OCI-M1 (cell line): ENCODE measurements at places on chromosomes 12 and 14.

GRCh38 chr14:95458459-95458858, 58.0 kb downstream of the SYNE3 start:
- no peak for DNase-seq

- peak; percentile 81 for DNase-seq
These were observed 2.0 kb downstream of the SP1 start for GRCh38 chr12:53381731-53382630.

GRCh38 chr14:75427482-75428229, at the start of gene JDP2:
JDP2 (plus strand) TSS chr14:75428022; CDS start chr14:75437921, 9,899 bp downstream.
- DNase-seq = peak; percentile 79

DNA sequence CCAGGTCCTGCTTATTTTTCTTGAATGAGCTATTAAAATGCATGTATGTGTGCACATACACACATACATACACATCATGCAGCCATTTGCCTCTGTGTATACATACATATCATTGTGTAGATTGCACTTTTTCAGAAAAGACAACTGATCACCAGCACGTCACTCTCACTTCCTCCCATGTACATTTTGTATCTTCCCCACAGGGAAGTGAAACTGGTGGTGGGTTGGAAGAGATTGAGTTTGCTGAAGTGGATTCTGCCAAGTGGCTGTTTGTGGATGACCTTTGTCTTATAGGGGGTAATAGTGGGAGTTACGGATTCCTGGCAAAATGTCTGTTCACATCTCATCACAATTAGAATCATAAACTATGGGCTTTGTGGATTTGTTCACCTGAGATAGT, 448.6 kb downstream of the RAD51B start:
- no peak for DNase-seq

- no peak for DNase-seq
These were observed 184.3 kb downstream of the CCDC91 start for GRCh38 chr12:28374556-28374955.

DNA sequence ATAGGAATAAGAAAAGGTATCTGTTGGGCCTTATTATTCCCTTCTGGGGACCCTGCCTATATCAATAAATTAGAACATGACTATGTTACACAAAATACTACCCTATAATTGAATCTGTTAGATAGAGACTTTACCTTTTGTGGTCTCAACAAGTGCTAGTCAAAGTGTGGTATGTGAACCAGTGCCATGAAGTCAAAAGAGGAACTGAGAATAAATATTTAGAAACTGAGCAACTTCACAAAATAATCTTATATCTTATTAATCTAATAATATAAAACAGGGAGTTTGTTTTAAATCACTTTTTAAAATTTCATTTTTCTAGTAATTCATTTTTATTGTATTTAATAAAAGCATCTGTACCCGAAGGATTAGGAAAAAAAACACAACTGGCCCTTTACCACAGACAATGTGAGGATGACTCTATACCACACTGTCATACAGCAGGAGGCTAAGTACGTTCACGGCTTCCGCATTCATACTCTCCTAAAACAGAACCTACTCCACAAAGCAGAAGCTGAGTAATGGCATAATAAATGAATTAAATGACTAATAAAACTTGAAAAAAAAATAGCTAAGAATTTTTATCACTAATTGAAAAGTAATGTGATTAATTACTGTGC, 42.1 kb downstream of the SEC23A start:
- no peak for DNase-seq

DNA sequence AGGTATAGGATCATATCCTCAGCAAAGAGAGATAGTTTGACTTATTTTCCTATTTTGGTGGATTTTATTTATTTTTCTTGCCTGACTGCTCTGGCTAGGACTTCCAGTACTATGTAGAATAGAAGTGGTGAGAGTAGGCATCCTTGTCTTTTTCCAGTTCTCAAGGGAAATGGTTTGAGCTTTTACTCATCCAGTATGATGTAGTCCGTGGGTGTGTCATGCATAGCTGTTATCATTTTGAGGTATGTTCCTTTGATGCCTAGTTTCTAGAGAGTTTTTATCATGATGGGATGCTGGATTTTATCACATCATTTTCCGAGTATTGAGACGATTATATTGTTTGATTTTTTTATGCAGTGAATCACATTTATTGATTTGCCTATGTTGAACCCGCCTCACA, 97.2 kb downstream of the MGAT4C start:
- no peak for DNase-seq

DNA sequence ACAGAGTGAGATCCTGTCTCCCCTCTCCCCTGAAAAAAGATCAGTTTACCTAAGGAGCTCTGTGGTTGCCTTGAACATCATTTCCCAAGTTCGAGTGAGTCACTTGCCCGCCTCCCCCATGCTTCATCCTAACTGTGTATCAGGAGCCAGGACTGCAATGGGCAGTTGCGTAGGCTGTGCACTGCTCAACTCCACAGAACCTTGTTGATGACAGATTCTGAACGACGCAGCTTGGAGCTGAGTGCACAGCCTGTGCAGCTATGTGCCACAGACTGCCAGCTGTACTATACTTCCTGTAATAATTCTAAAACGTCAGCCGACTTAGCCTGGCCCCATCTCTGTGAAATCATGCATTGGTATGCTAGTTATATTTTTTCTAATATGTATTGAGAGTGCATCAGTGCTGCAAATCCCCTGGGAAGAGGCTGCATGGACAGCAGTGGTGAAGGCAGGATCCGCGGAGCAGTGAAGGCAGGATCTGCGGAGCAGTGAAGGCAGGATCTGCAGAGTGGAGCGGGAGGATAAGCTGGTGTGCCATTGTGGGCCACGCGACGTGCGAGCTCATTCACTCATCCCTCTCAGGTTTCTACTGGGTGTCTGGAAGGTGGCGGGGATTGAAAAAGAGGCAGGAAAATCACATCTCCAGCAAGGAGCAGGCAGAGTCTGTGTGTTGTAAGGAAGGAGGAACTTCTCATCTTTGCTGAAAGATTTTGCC, 80.8 kb downstream of the GALNT9 start:
- no peak for DNase-seq

DNA sequence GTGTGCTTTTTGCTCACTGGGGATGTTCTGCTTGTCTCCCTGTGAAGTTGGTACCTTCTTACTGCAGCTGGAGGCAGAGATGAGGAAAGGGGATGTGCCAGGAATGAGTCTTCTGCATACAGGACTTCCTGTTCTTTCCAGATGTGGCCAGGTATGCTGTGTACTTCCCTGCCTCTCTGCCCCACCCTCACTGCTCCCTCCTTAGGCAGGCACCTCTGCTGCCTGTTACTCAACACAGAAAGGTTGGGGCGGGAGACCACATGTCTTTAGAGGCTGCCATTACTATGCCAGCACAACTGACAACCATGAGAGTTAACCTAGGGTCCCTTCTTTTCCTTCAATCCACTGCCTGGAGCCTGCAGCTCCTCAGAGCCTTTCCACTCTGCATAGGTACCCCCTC, 2.0 kb upstream of the OAS3 start:
- no peak for DNase-seq

DNA sequence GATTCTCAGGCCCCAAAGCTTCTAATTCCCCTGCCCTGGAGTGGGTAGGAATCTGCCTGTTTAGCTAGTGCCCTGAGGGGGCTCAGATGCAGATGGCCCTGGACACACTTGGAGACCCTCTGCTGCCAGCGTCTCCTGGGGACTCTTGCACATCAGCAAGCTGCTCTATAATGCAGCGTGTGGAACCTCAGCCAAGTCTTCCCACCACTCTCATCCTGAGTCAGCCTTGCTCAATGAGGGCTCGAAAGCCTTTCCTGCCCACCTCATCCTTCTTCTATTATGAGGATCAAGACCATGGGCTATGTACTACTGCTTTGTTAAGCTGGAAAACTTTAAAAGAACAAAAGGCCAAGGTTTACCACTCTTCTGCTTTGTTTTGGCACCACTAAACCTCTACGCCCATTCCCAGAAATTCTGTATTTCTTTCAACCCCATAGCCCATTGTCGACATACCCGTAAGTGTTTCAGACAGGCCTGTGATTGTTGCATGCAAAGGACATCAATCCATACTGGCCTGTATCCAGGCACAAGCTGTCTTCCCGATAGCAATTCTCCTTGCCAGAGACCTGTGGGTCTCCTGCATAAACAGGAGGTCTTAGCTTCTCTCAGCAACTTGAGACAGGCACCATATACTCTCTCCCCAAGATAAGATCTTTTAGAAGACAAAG, 246.9 kb downstream of the DPF3 start:
- DNase-seq = no peak
